ENCODE measurements at places on chromosomes 16 and 17.

GRCh38 chr17:32341141-32341856 lies 674 bp downstream of the C17orf75 start:
- DNase-seq = no peak

GRCh38 chr16:67878846-67879245 lies 5.8 kb upstream of the NRN1L start:
- no peak for DNase-seq

DNA sequence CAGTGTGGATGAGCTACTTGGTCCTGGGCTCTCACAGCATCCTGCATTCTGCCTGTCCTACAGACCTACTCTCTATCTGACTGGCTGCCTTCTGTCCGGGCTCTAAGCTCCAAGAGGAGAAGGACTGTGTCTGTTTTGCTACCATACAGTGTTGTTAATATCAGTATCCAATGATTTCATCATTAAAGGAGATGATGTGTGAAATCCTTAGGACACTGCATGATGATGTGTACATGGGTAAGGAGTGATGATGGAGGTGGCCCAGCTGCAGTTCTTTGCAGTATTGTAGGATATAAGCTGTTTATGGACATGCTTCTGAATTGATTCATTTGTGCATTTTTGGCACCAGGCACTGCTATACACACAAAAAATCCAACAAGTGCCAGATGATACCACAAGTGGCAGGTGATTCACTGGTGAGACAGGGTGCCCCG lies 536.9 kb upstream of the CDH11 start:
- DNase-seq = no peak

DNA sequence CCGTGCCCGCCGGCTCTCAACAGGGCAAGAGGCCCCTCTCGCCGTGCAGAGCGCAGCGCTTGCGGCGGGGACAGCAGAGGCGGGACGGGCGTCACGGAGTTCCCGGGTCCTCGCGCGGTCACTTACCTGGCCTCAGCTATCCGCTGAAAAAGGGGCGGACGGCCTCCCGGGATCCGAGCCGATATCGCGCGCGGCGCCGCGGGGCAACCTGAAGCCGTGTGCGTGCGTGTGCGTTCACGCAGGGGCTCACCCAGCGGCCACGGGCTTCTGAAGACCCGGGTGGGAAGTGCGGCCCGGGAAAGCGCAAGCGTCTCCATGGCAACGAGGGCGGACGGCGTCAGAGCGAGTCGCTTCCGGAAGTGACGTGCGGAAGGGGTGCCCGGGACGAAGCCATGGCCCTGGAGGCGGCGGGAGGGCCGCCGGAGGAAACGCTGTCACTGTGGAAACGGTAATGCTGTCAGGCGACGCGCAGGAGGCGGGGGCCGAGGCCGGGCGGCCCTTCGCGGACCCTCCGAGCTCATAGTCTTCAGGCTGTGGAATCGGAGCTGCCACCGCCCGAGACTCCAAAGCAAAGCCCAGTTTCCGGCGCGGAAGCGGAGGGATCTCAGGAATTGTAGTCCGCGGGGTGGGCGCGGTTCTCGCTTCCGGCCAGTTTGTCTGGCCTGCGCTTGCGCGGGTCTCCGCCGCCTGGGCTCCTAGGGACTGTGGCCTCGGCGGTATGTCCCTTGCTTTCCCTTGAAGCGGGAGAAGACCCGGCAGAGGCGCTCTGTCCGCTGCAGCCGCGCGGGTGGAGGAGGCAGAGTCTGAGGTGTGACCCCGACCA lies at the start of gene ENDOV:
TSS of gene ENDOV (plus strand) at position 365 of the 823 bp plus-strand sequence. CDS start at position 393, 28 bp downstream.
- peak; percentile 97 for DNase-seq

DNA sequence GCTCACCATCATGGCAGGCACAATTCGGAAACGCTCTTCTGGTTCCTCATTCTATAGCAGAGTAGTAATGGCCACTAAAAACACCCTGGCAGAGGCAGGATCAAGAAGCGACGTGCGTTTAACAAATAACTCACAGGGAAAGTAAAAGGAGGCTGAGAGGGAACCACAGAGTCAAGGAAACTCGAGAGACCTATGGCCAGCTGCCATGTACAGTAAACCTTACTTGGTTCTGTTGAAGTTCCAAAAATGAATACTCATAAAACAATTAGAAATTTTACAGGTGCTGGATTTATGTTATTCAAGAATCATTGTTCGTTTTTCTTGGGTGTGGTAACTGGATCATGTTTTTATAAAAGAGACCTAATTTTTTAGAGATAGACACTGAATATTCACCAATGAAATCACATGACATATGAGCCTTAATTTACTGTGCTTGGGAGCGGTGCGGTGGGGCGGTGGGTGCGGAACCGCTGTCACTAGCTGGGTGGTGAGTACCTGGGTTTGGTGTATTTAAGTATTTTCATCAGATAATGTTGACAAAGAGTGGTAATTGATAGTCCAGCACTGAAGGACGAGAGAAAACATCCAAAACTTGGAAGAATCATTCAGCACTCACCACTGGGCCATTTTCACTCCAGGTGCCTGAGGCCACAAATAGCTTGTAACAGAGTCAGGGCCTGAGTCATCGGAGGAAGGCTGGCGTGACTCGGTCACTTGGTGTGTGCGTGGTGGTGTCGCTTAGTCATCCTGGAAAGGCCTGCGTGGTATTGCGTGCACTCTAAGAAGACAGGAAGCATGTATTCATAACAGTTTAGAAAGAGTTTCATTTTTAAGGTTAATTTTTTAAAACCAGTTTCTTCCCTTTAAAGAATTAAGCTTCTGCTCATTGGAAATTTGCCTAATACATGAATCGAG lies 135.4 kb upstream of the CHMP6 start:
- no peak for DNase-seq

- no peak for DNase-seq
Measured at GRCh38 chr17:80394629-80395216, 20.2 kb upstream of the ENDOV start.

DNA sequence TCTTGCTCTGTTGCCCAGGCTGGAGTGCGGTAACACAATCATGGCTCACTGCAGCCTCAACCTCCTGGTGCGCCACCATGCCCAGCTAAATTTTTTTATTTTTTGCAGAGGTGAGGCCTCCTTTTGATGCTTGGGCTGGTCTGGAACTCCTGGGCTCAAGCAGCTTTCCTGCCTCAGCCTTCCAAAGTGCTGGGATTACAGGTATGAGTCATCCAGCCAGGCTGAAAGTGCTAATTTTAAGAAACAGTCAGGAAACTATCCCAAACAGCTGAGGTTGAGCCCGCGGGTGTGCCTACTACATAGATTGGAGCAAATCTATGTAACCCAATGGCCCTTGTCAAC lies 738 bp upstream of the XPO6 start:
- no peak for DNase-seq

GRCh38 chr17:61454381-61455323 lies 2.4 kb downstream of the TBX4 start:
- no peak for DNase-seq

GRCh38 chr16:9658164-9658563 lies 524.1 kb downstream of the GRIN2A start:
- no peak for DNase-seq

DNA sequence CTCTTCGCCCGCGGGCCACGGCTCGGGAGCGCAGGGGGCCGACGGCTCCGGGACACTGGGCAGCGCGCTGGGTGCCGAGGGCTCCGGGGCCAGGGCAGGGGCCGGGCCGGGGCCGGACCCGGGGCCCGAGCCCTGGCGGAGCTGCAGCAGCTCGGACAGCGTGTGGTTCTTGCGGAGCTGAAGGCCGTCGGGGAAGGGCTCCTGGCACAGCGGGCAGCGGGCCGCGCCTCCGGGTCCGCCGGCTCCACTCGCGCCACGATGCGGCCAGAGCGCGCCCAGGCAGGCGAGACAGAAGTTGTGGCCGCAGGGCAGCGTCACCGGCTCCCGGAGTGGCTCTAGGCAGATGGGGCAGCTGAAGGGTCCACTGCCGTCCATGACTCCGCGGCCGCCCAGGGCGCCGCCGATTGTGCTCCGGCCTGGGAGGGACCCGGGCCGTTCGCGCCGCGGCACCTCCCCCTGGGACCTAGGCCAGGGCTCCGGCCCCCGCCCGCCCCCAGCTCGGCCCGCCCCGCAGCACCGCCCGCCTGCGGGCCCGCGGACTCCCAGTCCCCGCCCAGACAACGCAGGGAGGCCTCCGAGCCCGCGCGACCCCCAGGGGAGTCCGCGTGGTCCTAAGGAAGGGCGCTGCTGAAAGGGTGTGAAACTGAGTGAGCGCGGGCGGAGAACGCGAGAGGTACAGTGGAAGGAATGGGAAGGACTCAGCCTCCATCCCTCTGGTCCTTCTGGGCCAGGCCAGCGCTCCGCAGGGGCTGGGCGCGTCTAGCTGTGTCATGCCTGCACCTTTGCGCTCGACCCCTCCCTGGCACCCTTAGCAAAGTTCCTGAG lies at the start of gene TRIM47:
TSS of gene TRIM47 (minus strand) at position 408 of the 825 bp plus-strand sequence. CDS start at position 375, 33 bp downstream.
- peak; percentile 86 for DNase-seq

DNA sequence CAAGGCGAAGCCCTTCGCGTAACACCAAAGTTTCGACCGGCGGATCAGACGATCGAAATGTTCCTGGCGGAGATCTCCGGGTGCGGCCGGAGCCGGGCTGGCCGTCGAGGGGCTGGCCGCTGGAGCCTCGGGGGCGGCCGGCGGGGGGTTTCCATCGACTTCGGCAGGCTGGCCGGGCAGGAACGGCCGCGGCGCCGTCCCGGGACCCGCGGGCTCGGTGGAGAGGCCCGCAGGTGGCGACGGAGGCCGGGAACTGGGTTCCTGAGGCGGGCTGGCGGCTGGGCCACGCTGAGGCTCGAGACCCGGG lies 1.1 kb downstream of the EPOP start:
- peak; percentile 63 for DNase-seq

DNA sequence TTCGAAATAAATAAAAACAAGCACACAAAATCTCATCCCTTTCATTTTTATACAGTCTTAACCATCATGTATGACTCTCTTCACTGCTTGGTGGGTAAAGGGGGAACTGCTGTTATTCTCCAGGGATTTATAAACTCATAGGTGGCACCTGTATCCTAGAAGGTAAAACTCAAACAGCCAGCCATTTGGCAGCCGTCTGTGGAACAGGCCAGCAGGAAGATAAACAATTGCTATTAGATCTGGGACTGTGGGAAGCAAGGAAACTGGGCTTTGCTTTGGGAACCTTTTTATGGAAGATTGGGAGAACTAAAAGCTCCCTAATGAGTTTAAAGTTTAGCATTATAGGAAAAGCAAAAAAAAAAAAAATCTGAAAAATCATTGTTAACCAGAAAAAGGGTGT lies 126.0 kb downstream of the TANGO6 start:
- no peak for DNase-seq

- no peak for DNase-seq
Measured at GRCh38 chr16:64866021-64866420, 255.8 kb downstream of the CDH11 start.

DNA sequence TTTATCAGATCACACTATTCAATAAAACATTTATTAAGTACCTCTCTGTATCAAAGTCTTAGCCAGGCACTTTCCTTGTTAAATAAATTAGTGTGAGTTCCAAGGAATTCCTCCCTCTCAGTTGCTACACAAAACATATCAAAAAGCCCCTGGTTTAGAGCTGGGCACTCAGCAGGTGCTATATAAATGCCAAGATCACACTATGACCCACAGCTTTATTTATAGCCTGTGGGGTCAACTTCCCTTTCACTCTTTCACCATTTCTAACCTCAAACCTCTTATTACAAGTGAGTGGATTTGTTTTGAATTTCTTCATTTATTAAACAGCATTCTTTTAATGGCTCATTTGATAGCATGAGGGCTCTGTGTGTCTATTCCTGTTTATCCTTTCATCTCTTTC lies 112.6 kb upstream of the MPHOSPH6 start:
- DNase-seq = no peak

GRCh38 chr17:49842371-49842770 lies 5.5 kb downstream of the TAC4 start:
- no peak for DNase-seq

DNA sequence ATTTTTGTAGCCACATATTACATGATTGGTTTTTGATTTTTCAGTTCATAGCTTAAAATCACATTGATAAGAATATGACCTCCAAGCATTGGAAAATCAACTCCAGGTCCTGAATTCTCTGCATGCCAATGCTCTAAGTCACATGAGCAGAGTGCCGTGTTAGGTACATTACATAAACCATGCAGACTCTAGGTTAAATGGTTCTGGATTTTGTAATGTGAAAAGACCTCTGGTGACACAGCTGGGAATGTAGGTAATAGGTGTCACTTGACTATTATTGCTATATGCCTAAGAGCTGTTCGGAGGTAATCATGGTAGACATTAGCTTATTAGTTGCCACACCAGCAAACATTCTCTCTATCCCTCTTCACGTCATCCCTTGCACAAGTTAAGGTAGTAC lies 231.1 kb upstream of the SALL1 start:
- no peak for DNase-seq

DNA sequence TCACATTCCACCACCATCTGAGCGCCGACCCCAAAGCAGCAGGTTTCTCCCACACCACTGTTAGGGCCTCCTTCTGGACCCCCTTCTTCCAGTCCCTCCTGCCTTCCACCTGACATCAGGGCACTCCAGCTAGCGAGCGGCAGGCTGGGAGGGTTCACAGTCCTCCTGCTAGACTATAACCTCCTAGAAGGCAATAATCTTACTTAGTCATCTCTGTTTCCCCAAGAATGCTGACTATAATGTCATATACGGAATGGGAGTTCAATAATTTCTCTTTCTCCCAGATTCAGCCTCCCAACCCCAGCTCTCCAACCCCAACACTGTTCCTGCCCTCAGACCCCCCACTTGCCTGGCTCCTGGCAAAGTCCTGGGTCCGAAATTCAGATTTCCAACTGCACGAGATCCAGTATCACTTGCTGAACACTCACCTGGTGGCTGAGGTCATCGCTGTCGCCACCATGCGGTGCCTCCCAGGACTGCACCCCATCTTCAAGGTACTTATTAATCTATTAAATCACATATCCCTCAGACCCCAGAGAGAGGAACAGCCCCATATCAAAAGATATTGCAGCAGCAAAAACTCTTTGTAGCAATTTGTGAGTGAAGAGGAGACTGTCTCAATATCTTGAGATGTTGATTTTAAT lies 5.6 kb downstream of the ALOX12 start:
- DNase-seq = no peak

GRCh38 chr16:29862383-29862883 lies 593 bp downstream of the CDIPT start:
- peak; percentile 50 for DNase-seq

GRCh38 chr17:71849783-71850768 lies 270.7 kb upstream of the SOX9 start:
- no peak for DNase-seq

GRCh38 chr16:4763791-4764190 lies 3.2 kb downstream of the ZNF500 start:
- no peak for DNase-seq

DNA sequence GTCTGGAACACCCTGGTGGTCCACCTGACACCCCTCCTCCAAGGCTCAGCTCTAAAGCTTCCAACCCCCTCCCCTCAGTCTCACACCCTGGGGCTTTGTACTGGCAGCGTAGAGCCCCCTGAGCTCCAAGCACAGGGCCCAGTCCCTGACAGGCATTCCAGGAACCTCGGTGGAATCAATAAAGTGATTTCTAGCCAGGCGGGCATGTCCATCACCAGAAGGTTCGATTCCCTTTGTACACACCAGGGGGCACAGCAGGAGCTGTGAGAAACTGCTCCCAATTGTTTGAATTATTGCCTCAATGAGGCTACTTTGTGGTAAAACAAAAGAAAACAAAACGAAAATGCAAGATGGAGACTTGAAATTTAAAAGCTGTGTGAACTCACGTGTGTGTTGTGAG lies 51.8 kb downstream of the SMPD3 start:
- no peak for DNase-seq
